ENCODE measurements at places on chromosomes 16 and 17. TPM values are rescaled to one million over a fixed set of nuclear protein-coding genes. Genes with fewer than 3 reads are reported as not detected.

HBA1 gene
- not detected for total RNA-seq

RNF112 gene
- 2.7 TPM for total RNA-seq

MPV17L gene
- 0.59 TPM for total RNA-seq

TBC1D3G gene
- total RNA-seq, result not detected

NUPR1 gene
- total RNA-seq, result 20.3 TPM

ABCC12 gene
- not detected for total RNA-seq

OR4D2 gene
- not detected for total RNA-seq

SULT1A1 gene
- 1.0 TPM for total RNA-seq

SF3B3 gene
- 144 TPM for total RNA-seq

UMOD gene
- not detected for total RNA-seq

CPHXL2 gene
- not detected for total RNA-seq

MYADML2 gene
- total RNA-seq, result not detected

MYCBPAP gene
- total RNA-seq, result 1.2 TPM

TMEM88 gene
- total RNA-seq, result 0.74 TPM

CTRB2 gene
- not detected for total RNA-seq

DYNLL2 gene
- total RNA-seq, result 11.4 TPM

EME1 gene
- total RNA-seq, result 15.6 TPM

KRT31 gene
- total RNA-seq, result not detected

HIC1 gene
- total RNA-seq, result 26.4 TPM

LITAFD gene
- total RNA-seq, result not detected

G6PC1 gene
- not detected for total RNA-seq

SPIRE2 gene
- total RNA-seq, result 1.9 TPM

TCAP gene
- 0.30 TPM for total RNA-seq

TP53TG3B gene
- not detected for total RNA-seq

KRT36 gene
- total RNA-seq, result not detected

TMED6 gene
- not detected for total RNA-seq

EPX gene
- not detected for total RNA-seq

MLYCD gene
- total RNA-seq, result 1.2 TPM

ITPRIPL2 gene
- 14.4 TPM for total RNA-seq

RND2 gene
- total RNA-seq, result 0.45 TPM

SOST gene
- not detected for total RNA-seq

CES4A gene
- total RNA-seq, result 0.45 TPM

SLFN14 gene
- total RNA-seq, result not detected

PITPNC1 gene
- 6.7 TPM for total RNA-seq

HS3ST4 gene
- total RNA-seq, result not detected

FSCN2 gene
- not detected for total RNA-seq

DNAI2 gene
- not detected for total RNA-seq

ABCC6 gene
- not detected for total RNA-seq

DNAH3 gene
- total RNA-seq, result not detected

ATP1B2 gene
- not detected for total RNA-seq

PLA2G10 gene
- not detected for total RNA-seq

GPR142 gene
- not detected for total RNA-seq

KIF2B gene
- not detected for total RNA-seq

ABCA6 gene
- total RNA-seq, result 0.84 TPM

TBX21 gene
- not detected for total RNA-seq

CHTF18 gene
- 32.7 TPM for total RNA-seq

SLC5A11 gene
- not detected for total RNA-seq

KRT222 gene
- not detected for total RNA-seq

FOXC2 gene
- total RNA-seq, result 5.5 TPM

MT1X gene
- total RNA-seq, result 30.9 TPM

CNTD1 gene
- total RNA-seq, result not detected

OR1F1 gene
- not detected for total RNA-seq

MYH3 gene
- 0.15 TPM for total RNA-seq

GOSR1 gene
- 28.5 TPM for total RNA-seq

VAMP2 gene
- 4.3 TPM for total RNA-seq

UTS2R gene
- not detected for total RNA-seq
